ENCODE measurements at places on chromosomes 6 and 20.
A peak's percentile ranks its signal among the peaks of the same experiment; 100 is the strongest.

DNA sequence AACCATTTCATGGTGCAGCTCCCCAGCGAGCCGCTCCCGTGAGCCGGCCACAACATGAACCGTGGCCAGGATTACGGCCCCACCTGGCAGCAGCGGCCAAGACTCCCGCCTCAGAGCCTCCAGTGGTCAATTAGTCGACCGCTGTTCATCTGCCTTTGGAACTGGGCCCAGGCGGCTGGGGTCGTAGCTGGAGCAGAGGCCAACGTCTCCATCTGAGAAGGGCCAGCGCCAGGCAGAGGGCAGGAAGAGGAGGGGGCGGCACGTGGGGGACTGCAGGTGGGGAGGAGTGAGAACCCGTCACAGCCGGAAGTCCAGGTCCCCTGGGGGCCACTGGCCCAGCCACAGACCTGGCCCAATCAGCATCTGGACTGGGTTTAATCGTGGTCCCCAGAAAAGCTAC lies 184.3 kb downstream of the TAF4 start:
- no peak for DNase-seq
- H3K4me1 ChIP-seq: no peaks in the 10 kb centered on the region
- no peak overlapping the region for H3K4me3 ChIP-seq
- H3K36me3 ChIP-seq: no peaks in the 10 kb centered on the region

- H3K36me3 ChIP-seq: no peaks in the 10 kb centered on the region
- DNase-seq: peak; percentile 92
- peaks cover 4% of the 10 kb centered on the region for H3K27me3 ChIP-seq
- peak overlapping the region; percentile 92 for H3K27ac ChIP-seq
Measured at GRCh38 chr20:40689943-40690835, 1.2 kb upstream of the MAFB start.

DNA sequence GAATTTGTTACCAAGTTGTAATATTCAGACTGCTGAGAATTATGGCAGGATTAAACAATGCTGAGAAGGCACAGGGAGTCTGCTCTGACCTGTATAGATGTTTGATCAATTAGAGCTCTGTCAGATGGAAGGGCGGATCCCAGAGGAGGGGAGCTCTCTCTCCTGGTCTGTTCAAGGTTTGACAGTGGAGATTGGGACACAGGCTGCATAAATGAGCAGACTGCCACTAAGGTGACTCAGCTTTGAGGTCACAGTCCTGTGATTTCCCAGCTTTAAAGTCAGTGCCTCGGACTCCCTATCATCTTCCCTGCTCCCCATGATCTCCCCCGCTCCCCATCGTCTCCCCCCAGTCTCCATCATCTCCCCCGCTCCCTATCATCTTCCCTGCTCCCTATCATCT lies 59.2 kb upstream of the SLC22A23 start:
- no peaks in the 10 kb centered on the region for H3K27me3 ChIP-seq
- H3K4me3 ChIP-seq: no peak overlapping the region
- no peaks in the 10 kb centered on the region for H3K36me3 ChIP-seq
- H3K4me1 ChIP-seq: no peaks in the 10 kb centered on the region
- no peak for DNase-seq
- no peak overlapping the region for H3K27ac ChIP-seq

DNA sequence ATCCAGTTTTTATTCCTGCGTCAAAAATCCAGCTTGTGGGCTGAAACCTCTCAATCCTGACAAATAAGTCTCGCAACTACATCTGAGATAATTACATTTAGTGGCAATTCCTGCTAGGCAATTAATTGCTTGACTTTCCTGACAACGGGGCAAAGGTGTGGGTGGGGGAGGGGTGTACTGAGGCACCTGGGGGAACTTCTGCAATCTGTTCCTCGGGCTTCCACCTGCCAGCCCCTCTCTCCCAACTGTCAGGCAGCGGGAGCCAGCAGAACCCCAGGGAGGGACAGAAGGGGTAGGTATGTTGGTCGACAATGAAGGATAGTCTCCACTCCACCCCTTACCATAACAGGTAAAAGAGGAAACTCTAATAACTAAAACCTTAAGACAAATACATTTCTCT lies 6.8 kb downstream of the C6orf52 start:
- no peak overlapping the region for H3K27ac ChIP-seq
- no peaks in the 10 kb centered on the region for H3K36me3 ChIP-seq
- H3K27me3 ChIP-seq: no peaks in the 10 kb centered on the region
- no peak for DNase-seq
- no peaks in the 10 kb centered on the region for H3K4me1 ChIP-seq

GRCh38 chr6:34810936-34811632 lies 19.2 kb downstream of the BLTP3A start:
- no peak overlapping the region for H3K27ac ChIP-seq
- H3K4me1 ChIP-seq: no peaks in the 10 kb centered on the region
- H3K4me3 ChIP-seq: no peak overlapping the region
- H3K36me3 ChIP-seq: no peaks in the 10 kb centered on the region
- DNase-seq: no peak

DNA sequence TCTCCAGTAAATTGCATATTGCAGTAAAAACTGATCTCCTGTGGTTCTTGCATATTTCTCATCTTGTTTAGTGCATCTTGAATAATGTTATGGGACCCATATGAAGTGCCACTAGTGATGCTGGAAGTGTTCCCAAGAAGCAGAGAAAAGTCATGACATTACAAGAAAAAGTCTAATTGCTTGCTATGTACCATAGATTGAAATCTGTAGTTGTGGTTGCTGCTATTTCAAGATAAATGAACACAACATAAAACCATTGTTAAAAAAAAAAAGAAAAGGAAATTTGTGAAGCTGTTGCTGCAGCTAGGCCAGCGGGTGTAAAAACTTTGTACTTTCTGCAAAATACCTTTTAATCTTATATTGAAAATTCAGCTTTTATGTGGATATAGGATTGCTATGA lies 304.5 kb downstream of the PHF3 start:
- H3K27ac ChIP-seq: no peak overlapping the region
- no peak overlapping the region for H3K4me3 ChIP-seq
- H3K4me1 ChIP-seq: no peaks in the 10 kb centered on the region

DNA sequence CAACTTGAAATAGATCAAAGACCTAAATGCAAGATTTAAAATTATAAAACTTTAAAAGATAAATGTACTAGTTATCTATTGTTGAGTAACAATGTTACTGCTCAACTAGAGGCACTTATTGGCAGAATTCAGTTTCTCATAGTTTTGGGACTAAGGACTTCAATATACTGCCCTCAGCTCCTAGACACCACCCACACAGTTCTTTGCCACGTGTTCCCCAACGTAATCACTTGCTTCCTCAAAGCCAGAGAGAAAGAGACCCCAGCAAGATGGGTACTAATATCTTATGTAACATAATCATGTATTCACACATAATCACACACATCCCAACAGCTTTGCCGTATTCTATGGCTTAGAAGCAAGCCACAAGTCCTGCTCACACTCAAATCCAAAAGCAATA lies 50.3 kb upstream of the SLC22A16 start:
- no peak for DNase-seq
- no peaks in the 10 kb centered on the region for H3K4me1 ChIP-seq
- H3K4me3 ChIP-seq: no peak overlapping the region
- H3K27me3 ChIP-seq: no peaks in the 10 kb centered on the region

DNA sequence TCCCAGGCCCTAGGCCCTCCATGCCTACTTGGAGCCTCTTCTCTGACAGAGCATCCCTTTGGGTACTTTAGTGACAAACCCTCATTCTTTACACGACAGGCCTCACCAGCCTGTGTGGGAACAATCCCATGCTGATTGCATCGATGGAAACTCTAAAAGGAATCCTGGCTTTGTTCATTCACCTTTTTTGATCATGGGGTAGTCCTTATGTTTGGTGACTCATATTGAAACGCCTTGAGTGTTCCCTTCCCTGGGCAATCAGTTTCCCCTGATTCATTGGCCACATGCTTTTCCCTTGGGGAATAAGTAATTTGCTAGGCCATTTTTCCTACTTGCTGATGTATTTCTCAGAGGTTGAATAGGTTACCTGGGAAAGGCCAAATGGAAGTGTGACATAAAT lies 14.7 kb upstream of the TNFAIP3 start:
- no peak overlapping the region for H3K4me3 ChIP-seq
- DNase-seq: no peak
- no peaks in the 10 kb centered on the region for H3K27me3 ChIP-seq
- no peak overlapping the region for H3K27ac ChIP-seq
- no peaks in the 10 kb centered on the region for H3K4me1 ChIP-seq
- H3K36me3 ChIP-seq: no peaks in the 10 kb centered on the region

GRCh38 chr20:7274870-7275269 lies 507.4 kb downstream of the BMP2 start:
- no peak overlapping the region for H3K27ac ChIP-seq
- H3K4me3 ChIP-seq: no peak overlapping the region
- no peak for DNase-seq

- no peaks in the 10 kb centered on the region for H3K27me3 ChIP-seq
- no peaks in the 10 kb centered on the region for H3K36me3 ChIP-seq
- peaks cover 2% of the 10 kb centered on the region for H3K4me1 ChIP-seq
- H3K4me3 ChIP-seq: no peak overlapping the region
- no peak overlapping the region for H3K27ac ChIP-seq
Measured at GRCh38 chr6:44201638-44202303, 15.0 kb upstream of the MYMX start.

- H3K27ac ChIP-seq: no peak overlapping the region
- no peaks in the 10 kb centered on the region for H3K4me1 ChIP-seq
- no peaks in the 10 kb centered on the region for H3K36me3 ChIP-seq
- no peaks in the 10 kb centered on the region for H3K27me3 ChIP-seq
- DNase-seq: no peak
Measured at GRCh38 chr20:62230696-62231095, 7.6 kb upstream of the OSBPL2 start.

GRCh38 chr6:163960128-163960527 lies 545.6 kb downstream of the QKI start:
- H3K4me1 ChIP-seq: no peaks in the 10 kb centered on the region
- H3K27me3 ChIP-seq: no peaks in the 10 kb centered on the region
- no peaks in the 10 kb centered on the region for H3K36me3 ChIP-seq
- no peak overlapping the region for H3K27ac ChIP-seq

- peaks cover 17% of the 10 kb centered on the region for H3K4me1 ChIP-seq
- H3K27ac ChIP-seq: no peak overlapping the region
- H3K4me3 ChIP-seq: no peak overlapping the region
- H3K36me3 ChIP-seq: no peaks in the 10 kb centered on the region
- no peak for DNase-seq
Measured at GRCh38 chr6:136701045-136701444, 91.2 kb downstream of the MAP3K5 start.

DNA sequence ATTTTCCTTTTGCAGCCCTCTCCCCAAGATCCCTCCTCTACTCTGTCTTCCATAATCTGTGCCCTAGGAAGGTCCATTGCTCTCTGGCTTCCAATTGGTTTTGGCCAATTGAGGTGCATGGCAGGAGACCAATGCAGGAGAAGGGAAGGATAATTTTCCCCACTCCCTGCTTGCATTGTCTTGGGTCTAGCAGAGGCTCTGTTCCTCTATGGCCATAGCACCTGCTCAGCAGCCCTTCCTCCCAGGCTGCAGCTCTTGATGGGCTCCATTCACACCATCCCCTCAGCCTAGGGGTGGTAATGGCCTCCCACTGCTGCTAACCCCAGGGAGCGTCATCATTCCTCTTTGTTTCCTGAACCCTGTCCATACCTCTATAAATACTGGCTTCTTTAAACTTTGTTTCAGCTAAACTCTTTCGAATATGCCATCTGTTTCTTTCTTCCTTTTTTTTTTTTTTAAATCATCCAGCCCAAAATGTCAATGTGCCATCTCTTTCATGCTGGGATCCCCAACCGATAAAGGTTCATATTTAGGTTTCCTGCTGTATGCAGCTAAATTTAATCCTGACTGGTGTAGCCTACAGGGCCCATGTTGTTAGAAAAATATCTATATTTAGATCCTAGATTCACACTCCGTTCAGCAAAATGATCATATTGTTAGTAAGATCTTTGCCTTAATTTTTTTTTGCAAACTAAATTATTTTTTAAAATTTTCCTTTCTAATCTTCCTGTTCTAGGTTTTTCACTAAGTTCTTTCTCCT lies 63.8 kb downstream of the HECA start:
- H3K27ac ChIP-seq: no peak overlapping the region
- H3K4me1 ChIP-seq: no peaks in the 10 kb centered on the region
- no peaks in the 10 kb centered on the region for H3K27me3 ChIP-seq
- no peak overlapping the region for H3K4me3 ChIP-seq

GRCh38 chr6:1636971-1637871 lies 27.5 kb downstream of the FOXC1 start:
- no peak overlapping the region for H3K4me3 ChIP-seq
- H3K27ac ChIP-seq: no peak overlapping the region
- no peaks in the 10 kb centered on the region for H3K27me3 ChIP-seq
- H3K4me1 ChIP-seq: no peaks in the 10 kb centered on the region
- no peaks in the 10 kb centered on the region for H3K36me3 ChIP-seq

GRCh38 chr20:62792940-62793756 lies 3.1 kb upstream of the MRGBP start:
- peak overlapping the region; percentile 80 for H3K27ac ChIP-seq
- DNase-seq: peak; percentile 49
- H3K4me1 ChIP-seq: peaks cover 7% of the 10 kb centered on the region
- H3K4me3 ChIP-seq: peak overlapping the region; percentile 48
- no peaks in the 10 kb centered on the region for H3K36me3 ChIP-seq

DNA sequence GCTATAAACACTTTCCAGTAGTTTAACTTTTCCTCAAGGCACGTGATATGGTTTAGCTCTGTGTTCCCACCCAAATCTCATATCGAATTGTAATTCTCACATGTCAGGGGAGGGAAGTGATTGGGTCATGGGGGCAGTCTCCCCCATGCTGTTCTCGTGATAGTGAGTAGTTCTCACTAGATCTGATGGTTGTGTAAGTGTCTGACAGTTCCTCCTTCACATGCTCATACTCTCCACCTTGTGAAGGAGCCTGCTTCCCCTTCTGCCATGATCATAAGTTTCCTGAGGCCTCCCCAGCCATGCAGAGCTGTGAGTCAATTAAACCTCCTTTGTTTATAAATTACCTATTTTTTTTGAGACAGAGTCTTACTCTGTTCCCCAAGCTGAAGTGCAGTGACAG lies 127.9 kb downstream of the DTNBP1 start:
- no peaks in the 10 kb centered on the region for H3K4me1 ChIP-seq
- H3K4me3 ChIP-seq: no peak overlapping the region
- DNase-seq: no peak

DNA sequence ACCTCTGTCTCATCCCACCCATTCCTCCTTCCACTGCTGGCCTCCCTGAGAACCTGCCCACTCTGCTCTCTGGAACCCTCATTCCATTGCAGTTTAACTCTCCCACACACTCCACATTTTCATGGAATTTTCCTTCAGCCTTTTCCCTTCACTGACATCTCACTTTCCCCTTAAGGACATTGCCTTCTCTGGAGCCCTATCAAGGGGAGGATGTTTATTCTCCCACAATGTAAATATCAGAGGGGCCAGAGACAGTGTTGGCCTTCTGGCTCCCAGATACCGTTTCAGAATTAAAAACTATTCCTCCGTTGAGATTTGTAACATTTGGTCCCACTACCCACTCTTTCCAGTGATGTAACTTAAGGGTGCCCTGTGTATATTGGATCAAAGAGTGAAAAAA lies 199.5 kb upstream of the KCNK16 start:
- H3K4me3 ChIP-seq: no peak overlapping the region
- peaks cover 19% of the 10 kb centered on the region for H3K4me1 ChIP-seq
- no peak overlapping the region for H3K27ac ChIP-seq
- no peaks in the 10 kb centered on the region for H3K36me3 ChIP-seq

All from ovary (tissue), 10 donors.